ENCODE measurements at places on chromosomes 12 and 14.

DNA sequence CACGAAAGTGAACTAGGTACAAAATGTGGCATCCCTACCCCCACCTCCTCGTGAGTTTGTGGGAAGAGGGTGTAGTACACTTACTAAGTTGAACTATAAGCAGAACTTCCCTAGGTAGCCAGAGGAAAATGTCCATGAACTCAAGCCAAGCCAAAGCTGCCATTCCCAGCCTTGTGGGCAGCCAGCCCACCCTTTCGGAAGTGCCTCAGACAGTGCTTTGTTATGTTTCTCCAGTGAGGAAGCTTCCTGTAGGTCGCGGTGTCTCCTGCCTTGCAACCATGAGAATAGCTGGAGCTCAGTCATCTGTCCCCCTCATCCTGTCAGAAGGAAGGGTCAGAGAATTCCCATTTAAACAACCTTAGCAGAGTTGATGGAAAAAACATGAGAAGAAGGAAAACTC lies 266.9 kb downstream of the DUSP6 start:
- no peak for DNase-seq

DNA sequence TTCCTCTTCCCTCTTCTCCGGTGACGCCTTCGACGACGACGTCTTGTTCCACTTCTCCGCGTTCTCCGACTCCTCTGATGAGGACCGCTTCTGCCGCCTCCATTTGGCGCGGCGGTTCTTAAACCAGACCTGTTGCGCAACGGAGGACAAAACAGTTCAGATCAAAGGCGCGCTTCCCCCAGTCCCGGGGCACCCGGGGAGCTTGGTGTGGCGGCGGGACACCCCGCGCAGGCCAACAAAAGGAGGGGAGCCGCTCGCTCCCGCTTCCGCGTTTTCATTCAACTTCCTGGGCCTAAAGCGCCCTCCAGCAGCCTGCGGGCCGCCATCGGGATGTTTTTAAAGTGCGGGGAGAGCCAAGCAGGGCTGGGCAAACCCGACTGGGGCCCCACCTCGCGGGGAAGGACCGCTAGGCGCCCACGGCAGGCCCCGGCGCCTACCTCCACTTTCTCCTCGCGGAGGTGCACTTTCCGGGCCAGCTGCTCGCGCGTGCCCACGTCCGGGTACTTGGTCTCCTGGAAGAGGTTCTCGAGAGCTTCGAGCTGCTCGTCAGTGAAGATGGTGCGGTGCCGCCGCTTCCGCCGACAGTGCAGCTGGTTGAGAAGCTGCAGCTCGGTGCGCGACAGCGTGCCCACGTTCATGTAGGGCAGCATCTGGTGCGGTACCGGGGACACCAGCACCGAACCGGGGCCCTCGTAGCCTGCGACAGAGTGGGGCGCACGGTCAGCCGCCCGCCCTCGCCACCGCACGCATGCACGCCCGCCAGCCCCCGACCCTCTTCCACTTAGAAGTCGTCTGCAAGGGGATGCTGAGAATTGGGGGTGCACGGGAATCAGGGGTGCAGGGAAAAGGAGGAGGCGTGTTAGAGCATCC lies 1.2 kb downstream of the GSC start:
- no peak for DNase-seq

DNA sequence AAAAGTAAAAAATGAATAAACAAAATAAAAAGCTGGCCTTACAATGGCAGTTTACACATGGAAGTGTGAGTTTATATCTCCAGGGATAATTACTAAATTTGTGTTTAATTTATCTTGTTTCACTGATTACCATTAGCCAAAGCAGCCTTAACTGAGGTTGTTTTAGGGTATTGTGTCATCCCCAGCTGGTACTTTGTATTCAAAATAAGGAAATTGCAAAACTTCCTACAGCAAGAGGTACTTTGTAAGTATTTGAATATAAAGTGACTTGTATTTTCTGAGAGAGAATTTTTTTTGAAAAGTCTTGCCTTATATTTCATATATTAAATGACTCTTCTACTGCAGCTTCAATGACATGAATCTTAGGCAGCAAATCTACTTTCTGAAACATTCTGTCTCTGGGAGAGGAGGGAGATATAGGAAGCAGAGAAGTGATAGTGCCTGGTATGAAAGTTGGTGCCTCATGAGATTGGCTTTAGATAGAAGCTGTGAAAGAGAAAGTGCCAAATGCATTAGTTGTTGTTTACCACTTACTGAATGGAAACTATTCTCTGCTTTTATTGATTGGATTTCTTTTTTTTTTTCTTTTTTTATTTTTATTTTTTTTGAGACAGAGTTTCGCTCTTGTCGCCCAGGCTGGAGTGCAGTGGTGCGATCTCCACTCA lies 6.7 kb downstream of the FNTB start:
- DNase-seq = no peak

GRCh38 chr12:115640929-115641328 lies 636.6 kb downstream of the MED13L start:
- DNase-seq = peak; percentile 4

- no peak for DNase-seq
Observed at GRCh38 chr12:116259800-116260577, 17.5 kb downstream of the MED13L start.

- peak; percentile 4 for DNase-seq
Observed at GRCh38 chr12:55965941-55966407, at the start of gene PMEL. Gene PMEL (minus strand): TSS chr12:55966042. CDS start chr12:55966011, 31 bp downstream.

DNA sequence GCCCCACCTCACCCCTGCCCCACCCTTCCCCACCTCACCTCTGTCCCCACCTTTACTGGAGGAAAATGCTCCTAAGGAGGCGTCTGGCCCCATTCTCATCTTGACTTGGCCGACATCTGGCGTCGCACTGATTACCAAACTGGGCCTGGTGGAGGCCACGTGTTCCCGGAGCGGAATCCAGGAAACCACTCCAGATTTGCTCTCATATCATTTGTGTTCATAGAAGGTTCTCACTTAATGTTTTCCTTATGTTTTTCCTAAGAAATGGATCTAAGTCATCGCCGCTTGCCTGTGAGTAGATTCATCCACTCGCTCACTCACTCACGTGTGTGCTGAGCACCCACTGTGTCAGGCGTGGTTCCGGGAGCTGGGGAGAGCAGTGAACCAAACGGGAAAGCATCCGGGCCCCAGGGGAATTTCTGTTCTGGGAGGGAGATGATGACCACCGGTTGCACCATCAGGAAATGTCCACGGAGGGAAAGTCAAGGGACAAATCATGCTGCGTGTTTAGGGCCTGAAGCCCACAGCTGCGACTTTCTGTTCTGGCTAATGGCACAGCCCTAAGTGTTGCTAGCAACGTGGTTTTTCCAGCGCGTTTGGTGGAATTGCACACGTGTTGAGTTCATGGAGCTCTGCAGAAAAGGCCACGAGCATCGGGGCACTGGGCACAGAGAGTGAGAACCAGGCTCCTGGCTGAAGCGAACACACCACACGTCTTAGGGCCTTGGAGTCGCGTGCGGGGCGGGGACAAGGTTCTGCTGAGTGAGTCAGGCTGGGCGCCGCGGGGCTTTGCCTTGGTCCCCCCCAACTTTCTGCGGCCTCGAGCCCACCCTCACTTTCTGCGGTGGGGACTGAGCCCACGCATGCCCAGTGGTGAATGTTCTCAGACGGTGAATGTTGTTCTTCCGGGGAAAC lies 57.7 kb downstream of the ADGRD1 start:
- DNase-seq = no peak

GRCh38 chr12:74728006-74728405 lies 190.4 kb downstream of the ATXN7L3B start:
- no peak for DNase-seq

DNA sequence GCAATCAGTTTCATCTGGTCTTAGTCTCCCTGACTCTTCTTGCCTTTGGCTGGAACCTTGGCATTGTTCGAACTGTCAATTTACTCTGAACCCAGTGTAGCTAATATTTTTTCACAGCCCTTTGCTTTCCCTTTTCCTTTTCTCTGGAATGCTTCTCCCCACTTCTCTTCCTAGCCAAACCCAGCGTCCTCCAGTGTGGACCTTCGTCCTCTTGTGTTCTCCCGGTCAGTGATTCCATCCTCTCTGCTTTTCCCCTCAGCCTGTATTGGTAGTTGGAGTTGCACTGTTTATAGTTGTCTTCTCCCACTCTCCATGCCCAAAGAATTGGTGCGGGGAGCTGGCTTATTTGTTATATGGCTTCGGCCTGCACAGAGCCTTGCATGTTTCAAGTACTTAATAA lies 9.4 kb downstream of the ACVR1B start:
- DNase-seq = no peak

GRCh38 chr14:22095860-22096513 lies 422.4 kb upstream of the OR4E1 start:
- no peak for DNase-seq

DNA sequence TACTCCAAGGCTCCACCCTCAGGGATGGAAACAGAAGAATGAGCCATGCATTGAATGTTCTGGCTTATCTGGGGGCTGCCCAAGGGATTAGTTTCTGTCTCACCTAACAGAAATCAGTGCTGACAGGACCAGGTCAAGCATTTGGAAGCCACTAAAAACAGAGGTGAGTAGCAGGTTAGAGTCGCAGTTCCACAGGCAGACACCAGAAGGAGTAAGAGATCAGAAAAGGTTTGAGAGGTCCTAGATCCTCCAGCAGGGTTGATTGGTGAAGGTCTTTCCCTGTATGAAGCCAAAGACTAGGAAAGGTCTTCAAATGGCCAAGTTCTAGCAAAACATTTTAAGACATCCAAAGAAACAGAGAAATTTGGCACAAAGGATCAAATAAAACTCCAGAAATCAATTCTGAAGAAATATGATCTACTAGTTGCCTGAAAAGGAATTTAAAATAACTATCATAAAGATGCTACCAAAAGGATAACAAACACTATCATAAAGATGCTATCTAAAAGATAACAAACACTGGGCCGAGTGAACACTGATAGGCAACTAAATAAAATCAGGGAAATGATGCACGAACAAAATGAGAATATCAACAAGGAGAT lies 19.5 kb upstream of the TTC9 start:
- peak; percentile 27 for DNase-seq

- DNase-seq = no peak
Observed at GRCh38 chr14:95413289-95414215, 93.8 kb upstream of the CLMN start.

DNA sequence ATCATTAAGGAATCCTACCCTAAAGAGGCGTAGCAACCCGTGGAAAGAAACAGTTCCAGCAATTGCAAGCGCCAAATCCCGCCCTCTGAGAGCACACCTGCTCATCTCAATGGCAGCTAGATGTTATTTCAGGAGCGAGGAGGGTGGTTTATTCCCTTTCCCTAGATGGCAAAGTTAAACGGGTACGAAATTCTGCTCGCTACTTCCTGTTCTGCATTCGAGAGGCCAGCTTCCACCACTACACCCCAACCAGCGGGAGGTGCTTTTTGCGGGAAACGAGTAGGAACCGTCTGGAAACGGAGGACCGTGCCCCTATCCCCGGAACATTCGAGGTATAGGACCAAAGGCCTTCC lies 536 bp downstream of the VPS29 start:
- DNase-seq = peak; percentile 60

DNA sequence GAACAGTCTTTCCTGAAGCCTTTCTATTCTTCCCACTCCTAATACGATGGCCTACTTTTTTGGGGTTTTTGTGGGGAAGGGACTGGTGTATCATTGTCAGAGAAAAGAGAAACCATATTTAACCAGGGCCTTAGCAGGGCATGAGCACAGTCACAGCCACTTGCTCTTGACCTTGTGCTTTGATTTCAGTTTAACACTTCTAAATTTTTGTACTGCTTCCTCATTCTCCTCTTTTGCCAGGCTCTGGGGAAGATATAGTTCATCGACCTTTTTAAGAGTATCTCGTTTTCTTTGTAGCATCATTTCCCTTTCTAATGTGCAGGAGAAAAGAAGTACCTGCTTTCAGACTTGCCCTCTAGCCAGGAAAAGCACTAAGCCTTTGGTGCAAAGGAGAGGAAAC lies 2.2 kb downstream of the ZBTB1 start:
- no peak for DNase-seq

DNA sequence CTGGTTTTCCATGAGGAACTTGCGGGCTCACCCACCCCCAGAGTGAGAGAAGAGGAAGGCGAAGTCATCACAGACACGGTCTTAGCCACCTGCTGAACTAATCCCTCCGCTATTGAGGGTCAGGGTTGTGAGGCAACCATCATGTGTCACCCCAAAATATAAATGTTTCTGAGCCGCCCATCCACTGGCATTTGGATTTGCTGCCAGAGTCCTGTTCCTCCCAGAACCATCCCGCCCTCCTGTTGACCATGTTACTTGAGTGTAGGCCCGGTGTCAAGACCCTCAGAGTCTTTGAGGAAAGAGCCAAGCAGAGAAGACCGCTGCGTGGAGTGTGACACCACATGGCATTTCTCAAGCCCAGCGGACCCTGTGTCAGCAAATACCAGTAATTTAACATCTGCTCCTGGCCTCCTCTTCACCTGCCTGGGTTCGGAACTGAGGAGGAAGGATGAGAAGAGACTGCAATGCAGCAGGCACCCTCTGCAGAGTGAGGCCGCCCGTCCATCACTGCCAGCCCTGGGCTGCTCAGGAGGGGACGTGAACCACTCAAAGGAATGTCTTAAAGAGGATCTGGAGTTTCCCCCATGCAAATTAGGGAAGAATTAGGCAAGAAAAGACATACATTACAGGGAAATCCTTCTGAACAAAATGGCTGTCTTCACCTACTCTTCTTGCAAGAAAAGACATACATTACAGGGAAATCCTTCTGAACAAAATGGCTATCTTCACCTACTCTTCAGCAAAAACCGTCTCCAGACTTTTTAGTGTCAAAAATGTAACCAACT lies 100.4 kb downstream of the FBXL14 start:
- no peak for DNase-seq

DNA sequence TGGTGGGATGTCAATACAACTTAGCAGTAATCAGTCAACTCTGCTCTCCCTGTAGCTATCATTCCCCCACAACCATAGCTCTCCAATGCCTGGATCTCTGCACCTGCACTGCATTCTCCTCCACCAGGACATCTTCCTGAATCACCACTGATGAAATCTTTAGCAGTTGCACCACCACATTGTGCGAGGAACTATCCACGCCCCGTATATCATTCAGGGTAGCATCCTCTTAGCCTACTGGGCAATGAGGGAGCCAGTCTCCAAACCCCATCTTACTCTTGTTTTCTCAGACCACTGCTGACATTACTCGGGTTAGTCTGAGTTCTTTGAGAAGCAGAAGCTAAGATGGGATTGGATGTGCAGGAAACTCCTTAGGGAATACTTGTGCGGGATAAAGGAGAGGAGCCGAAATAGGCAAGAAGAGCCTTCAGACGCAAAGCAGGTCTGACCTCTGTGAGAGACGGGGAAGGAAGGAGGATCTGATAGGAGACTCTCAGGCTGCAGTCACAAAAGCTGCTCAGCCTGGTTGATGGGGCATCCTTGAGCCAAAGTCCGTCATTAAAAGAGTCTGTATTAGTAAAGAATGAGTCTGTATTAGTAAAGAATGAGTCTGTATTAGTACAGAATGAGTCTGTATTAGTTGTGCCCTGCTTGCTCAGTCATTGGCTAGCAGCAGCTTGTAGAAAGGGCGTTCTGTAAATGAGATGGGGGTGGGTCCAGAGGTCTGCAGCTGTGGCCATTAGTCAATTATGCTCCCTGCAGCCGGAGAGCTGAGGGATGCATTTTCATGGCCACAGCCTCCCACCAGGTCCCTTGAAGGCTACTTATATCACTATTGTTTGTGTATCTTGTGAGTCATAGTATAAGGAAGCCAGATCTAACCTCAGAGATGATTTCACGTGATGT lies 49.6 kb upstream of the RASSF3 start:
- peak; percentile 89 for DNase-seq

GRCh38 chr12:91778091-91778832 lies 367.4 kb downstream of the BTG1 start:
- DNase-seq = peak; percentile 43

Measured in fibroblast of skin of back (primary cell).